ENCODE measurements at places on chromosomes 11 and 22. TPM values are rescaled to one million over a fixed set of nuclear protein-coding genes. Genes with fewer than 3 reads are reported as not detected.

DNA sequence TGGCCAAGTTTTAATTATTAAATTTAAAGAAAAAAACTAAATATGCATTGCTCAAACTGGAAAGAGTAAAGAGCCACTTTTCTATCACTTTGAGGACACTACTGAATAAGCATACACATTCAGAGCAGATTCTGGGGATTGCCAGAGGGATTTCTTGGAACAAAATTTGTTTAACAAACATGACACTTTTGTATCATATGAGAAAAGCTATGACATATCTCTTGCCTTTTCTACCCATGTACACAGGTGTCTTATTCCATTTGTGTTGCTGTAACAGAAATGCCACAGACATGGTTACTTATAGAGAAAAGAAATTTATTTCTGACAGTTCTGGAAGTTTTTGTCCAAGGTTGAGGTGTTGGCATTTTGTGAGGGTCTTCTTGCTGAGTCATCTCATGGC, 13.5 kb upstream of the USP28 start:
- DNase-seq, result no peak
- no peak overlapping the region for H3K27ac ChIP-seq
- H3K4me3 ChIP-seq, result no peak overlapping the region
- H3K36me3 ChIP-seq, result no peaks in the 10 kb centered on the region
- no peaks in the 10 kb centered on the region for H3K4me1 ChIP-seq

- peak; percentile 90 for DNase-seq
- H3K4me3 ChIP-seq, result no peak overlapping the region
These were observed 51.9 kb upstream of the CLMP start for GRCh38 chr11:123246749-123247495.

GRCh38 chr11:65558002-65558929, at the start of gene LTBP3:
Gene LTBP3, minus strand, starts transcription at chr11:65558359. Its CDS starts 400 bp downstream, at chr11:65557959.
- no peak within 1 kb of the TSS for H3K27ac ChIP-seq
- peaks cover 19% of the 10 kb centered on the region for H3K4me1 ChIP-seq
- H3K27me3 ChIP-seq, result peaks cover 38% of the 10 kb centered on the region

MRGPRF gene
- 0.54 TPM for total RNA-seq

GRCh38 chr22:31841078-31841827, 87.4 kb downstream of the DEPDC5 start:
- no peaks in the 10 kb centered on the region for H3K27me3 ChIP-seq
- DNase-seq, result no peak
- H3K36me3 ChIP-seq, result peaks cover 36% of the 10 kb centered on the region
- H3K4me3 ChIP-seq, result no peak overlapping the region

DNA sequence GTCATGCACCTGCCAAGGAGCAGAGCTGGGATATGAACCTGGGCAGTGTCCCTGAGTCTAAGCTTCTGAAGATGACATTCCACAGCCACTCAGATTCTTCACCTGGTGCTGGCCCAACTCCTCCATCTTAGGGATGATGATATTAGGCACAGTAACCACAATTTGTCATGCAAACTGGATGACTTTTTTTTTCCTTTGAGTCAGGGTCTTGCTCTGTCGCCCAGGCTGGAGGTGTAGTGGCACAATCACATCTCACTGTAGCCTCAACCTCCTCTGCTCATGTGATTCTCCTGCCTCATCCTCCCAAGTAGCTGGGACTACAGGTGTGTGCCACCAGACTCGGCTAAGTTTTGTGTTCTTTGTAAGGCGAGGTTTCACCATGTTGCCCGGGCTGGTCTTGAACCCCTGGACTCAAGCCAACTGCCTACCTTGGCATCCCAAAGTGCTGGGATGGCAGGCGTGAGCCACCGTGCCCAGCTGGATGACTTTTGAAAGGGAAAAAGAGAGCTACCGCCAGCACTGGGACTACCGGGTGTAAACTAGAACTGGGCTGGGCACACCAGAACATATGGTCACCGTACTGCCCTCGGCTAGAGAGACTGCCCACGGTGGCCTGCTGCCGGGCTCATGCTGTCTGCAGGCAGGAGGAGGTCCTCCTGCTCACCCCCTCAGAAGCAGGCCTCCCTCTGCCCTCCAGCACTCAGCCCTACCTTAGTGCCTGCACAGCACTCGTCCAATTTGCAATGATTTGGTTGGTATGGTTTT, 77.7 kb downstream of the NAT10 start:
- no peak for DNase-seq
- H3K4me1 ChIP-seq, result peaks cover 54% of the 10 kb centered on the region
- peak overlapping the region; percentile 4 for H3K4me3 ChIP-seq
- peaks cover 18% of the 10 kb centered on the region for H3K27me3 ChIP-seq

GRCh38 chr11:42975180-42975529, 336.6 kb upstream of the API5 start:
- no peak overlapping the region for H3K4me3 ChIP-seq
- DNase-seq, result no peak
- H3K27ac ChIP-seq, result no peak overlapping the region
- H3K27me3 ChIP-seq, result peaks cover 2% of the 10 kb centered on the region
- no peaks in the 10 kb centered on the region for H3K36me3 ChIP-seq
- H3K4me1 ChIP-seq, result peaks cover 4% of the 10 kb centered on the region

DDX17 gene
- total RNA-seq, result 492 TPM

GRCh38 chr11:44088377-44088776, 7.1 kb upstream of the EXT2 start:
- H3K27ac ChIP-seq, result no peak overlapping the region
- H3K4me3 ChIP-seq, result no peak overlapping the region
- no peak for DNase-seq
- peaks cover 49% of the 10 kb centered on the region for H3K36me3 ChIP-seq

- no peak for DNase-seq
- peak overlapping the region; percentile 94 for H3K4me3 ChIP-seq
- H3K36me3 ChIP-seq, result no peaks in the 10 kb centered on the region
- peaks cover 28% of the 10 kb centered on the region for H3K4me1 ChIP-seq
- peaks cover 3% of the 10 kb centered on the region for H3K27me3 ChIP-seq
These were observed 898 bp downstream of the ZNF215 start for GRCh38 chr11:6927030-6927617.

GRCh38 chr11:69554849-69555248, 73.4 kb downstream of the LINC01488 start:
- no peaks in the 10 kb centered on the region for H3K36me3 ChIP-seq
- no peak overlapping the region for H3K27ac ChIP-seq
- no peak for DNase-seq
- no peak overlapping the region for H3K4me3 ChIP-seq

- H3K36me3 ChIP-seq, result peaks cover 7% of the 10 kb centered on the region
- peaks cover 12% of the 10 kb centered on the region for H3K27me3 ChIP-seq
- H3K4me3 ChIP-seq, result no peak overlapping the region
- DNase-seq, result no peak
These were observed 10.4 kb upstream of the SREBF2 start for GRCh38 chr22:41822317-41823057.
